ENCODE measurements at places on chromosomes 3 and 15.
A peak's percentile ranks its signal among the peaks of the same experiment; 100 is the strongest.

GRCh38 chr3:183073839-183074238 is 25.5 kb downstream of the MCCC1 start:
- DNase-seq = no peak

GRCh38 chr3:16369276-16369675 is 104.3 kb downstream of the OXNAD1 start:
- no peak for DNase-seq

DNA sequence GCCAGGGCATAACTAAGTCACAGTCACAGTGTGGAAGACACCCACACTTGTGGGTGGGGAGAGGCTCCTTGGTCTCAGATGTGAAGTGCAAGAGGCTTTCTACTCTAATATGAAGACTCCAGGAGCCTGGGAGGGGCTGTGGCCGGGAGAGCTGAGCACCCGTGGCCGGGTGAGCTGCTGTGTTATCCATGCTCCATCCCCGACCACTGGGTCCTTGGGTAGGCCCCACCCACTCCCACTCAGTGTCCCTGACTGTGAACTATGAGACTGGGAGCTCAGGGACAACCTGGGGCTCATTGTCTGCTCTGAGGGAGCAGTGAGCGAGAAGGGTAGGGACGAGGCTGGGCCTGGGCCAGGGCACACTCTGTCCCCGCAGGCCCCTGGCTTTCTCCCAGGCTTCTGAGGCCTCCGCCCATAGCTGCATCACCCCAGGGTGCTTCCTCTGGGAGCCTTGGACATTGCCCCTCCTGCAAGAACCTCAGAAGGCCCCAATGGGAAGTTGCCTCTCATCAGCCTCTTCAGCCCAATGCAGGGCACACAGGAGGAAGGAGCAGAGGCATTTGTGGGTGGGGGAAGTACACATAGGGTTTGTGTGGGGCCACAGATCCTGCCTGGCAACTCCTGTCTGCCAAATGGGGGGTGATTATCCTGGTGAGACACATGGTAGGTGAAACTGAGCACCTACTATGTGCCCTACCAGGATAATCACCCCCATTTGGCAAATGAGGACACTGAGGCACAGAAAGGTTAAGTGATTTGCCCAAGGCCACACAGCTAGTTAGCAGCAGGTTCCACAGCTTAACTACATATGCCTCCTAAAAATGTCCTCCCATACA is 2.4 kb downstream of the ANPEP start:
- DNase-seq = no peak

GRCh38 chr3:21055015-21055414 is 696.0 kb downstream of the ZNF385D start:
- no peak for DNase-seq

GRCh38 chr3:190762801-190763200 is 99.7 kb downstream of the GMNC start:
- DNase-seq = no peak

- DNase-seq = no peak
These were observed 86.7 kb upstream of the SNRPA1 start for GRCh38 chr15:101381671-101382212.

- DNase-seq = no peak
These were observed at the start of gene ARPIN for GRCh38 chr15:89912674-89913396. Gene ARPIN (minus strand): TSS chr15:89912952. CDS start chr15:89912835, 117 bp downstream.

- no peak for DNase-seq
These were observed 55.4 kb downstream of the EOMES start for GRCh38 chr3:27666708-27667107.

- DNase-seq = no peak
These were observed 466.7 kb downstream of the ERC2 start for GRCh38 chr3:56001537-56001936.

- no peak for DNase-seq
These were observed 5.5 kb upstream of the CLN6 start for GRCh38 chr15:68235022-68235421.

GRCh38 chr15:42581272-42581730 is 5.9 kb downstream of the STARD9 start:
- DNase-seq = peak; percentile 75

- DNase-seq = no peak
These were observed 68.0 kb upstream of the AP4E1 start for GRCh38 chr15:50840520-50840919.

GRCh38 chr3:195036574-195036973 is 234.4 kb downstream of the XXYLT1 start:
- DNase-seq = no peak

GRCh38 chr15:37007301-37007700 is 93.0 kb downstream of the MEIS2 start:
- DNase-seq = no peak

GRCh38 chr3:37762698-37763097 is 99.0 kb upstream of the CTDSPL start:
- DNase-seq = no peak

DNA sequence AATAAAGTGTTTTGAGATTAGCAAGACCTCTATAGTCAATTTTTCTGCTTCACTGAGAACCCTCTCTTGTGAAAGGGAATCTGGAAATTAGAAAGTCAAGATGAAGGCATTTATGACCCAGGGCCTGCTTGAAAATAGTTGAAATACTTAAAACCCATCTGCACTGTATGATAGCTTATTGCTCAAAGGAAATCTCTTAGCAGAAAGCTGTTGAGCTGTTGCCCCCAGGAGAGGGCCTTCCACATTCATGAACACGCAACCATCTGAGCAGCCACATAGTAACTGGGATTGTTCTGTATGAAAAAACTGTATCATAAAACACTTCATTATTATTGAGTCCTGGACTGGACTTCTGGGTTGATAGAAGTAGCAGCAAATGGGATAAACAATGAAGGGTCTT is 106.4 kb upstream of the PTX3 start:
- no peak for DNase-seq

GRCh38 chr3:53196575-53197407 is 35.8 kb downstream of the PRKCD start:
- peak; percentile 30 for DNase-seq

GRCh38 chr15:25844981-25845680 is 18.0 kb downstream of the ATP10A start:
- DNase-seq = no peak

DNA sequence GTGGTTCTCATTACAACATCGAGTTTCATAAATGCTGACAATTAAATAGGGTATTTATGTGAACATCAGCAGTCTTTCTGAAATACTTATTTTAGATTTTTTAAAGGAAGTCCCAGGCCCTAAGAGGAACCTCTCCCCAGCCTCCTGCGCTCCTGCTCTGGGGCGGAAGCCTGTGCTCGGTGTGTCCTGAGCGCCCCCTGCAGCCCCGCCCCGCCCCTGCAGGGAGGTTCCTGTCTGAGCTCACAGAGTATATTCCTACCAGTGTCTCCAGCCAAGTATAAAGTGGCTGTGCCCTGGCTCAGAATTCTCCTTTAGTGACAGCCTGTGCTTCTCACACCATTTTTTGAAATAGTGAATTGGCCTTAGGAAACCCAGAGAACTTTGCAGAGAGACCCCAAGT is 567.9 kb downstream of the GOLGA6L6 start:
- DNase-seq = no peak

GRCh38 chr3:187871204-187871591 is 125.9 kb upstream of the BCL6 start:
- no peak for DNase-seq

DNA sequence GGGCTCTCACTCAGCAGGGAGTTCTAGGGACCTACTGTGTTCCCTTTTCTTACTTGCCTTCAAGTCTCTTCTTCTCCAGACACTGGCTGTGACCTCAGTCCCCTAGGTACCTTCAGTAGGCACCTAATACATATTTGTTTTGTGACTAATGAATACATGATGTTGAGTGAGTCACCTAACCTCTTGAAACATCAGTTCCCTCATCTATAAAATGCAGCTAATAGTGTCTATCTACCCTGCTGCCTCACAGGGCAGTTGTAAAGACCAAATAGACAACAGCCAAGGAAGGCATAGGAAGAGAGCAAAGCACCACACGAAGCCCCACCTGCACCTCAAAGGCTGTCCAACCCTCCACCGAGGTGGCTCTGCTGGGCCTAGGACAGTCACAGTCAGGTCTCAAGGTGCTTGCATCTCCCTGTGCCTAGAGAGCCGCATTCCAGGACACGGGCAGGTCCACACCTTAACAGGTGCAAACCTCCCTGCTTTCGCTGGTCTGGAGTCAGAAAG is 29.1 kb downstream of the DAPK2 start:
- no peak for DNase-seq

GRCh38 chr15:73119478-73119877 is 67.2 kb downstream of the NEO1 start:
- DNase-seq = no peak

GRCh38 chr3:47001731-47002170 is 22.3 kb downstream of the NBEAL2 start:
- DNase-seq = no peak

GRCh38 chr3:196073255-196073753 is 8.6 kb downstream of the TFRC start:
- peak; percentile 83 for DNase-seq

DNA sequence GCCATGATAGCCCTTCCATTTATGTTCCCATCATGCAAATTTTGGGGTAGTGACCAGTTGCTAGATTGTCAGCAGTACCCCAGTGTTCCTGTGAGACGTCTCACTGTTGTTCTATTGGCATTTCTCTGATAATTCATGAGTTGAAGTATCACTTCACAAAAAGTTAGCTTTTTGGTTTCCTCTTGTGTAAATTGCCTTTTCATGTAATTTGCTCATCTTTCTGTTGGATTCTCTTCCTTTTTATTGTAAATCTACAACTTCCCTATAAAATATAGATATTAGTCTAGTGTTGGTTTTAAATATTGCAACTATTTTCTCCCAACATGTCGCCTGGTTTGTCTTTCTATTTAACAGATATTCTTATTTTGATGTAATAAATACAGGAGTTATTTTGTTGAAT is 7.5 kb upstream of the A4GNT start:
- DNase-seq = no peak

- DNase-seq = no peak
These were observed 24.7 kb downstream of the MYO5A start for GRCh38 chr15:52503788-52504496.

DNA sequence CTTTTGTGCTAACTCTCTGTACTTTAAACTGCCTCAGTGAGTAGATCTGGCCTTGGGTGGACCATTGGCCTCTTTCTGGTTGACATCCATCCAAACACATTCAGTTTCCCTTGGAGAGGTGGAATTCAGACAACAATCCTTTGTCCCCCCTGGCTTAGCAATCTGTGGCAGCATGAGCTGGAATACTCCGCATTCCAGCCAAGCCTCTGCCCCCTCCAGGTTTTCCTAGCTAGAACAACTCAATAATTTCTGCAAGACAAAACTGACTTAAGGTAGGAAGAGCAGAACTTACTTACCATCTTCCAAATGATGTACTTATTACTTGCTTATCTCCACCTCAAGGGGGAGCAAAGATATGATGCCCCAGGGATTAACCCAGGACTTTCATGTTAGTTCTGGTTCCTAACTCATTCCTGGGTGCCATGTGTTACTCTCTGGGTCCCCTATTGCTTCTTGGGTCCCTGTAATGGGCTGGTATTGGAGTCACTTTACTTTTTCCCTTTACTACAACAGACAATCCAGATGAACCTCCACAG is 21.8 kb upstream of the IL16 start:
- DNase-seq = no peak

GRCh38 chr3:47761046-47761445 is 20.6 kb downstream of the SMARCC1 start:
- DNase-seq = no peak

DNA sequence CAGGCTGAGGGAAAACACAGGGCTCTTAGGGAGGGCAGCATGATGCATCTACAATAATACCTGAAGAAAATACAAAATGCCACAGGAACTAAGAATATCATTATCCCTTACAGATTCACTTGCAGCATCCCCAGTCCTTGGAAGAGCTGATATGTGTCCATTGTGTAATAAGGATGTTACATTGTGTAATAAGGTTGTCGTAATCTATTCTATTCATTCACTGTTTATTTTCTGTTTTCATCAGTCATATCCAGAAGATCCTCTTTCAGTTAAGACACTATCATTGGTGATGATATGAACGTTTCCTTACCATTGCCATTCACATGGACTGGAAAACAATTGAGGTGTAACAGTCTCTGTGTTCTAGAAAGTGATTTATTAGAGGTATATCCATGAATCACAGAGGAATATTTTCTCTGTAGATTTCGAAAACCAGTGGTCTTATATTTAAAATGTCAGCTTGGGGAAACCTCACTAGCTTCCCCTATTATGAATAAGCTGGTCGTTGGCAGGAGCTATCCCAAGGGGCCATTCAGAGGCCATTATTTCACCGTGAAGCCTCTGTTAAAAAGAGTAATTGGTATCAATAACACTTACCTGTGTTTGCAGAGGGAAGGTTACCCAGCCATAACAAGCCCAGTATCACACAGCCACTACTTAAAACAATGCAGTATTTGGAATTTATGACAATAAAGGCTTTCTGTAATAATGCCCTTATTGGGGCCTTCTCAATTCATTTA is 241.1 kb downstream of the ZNF385D start:
- no peak for DNase-seq

DNA sequence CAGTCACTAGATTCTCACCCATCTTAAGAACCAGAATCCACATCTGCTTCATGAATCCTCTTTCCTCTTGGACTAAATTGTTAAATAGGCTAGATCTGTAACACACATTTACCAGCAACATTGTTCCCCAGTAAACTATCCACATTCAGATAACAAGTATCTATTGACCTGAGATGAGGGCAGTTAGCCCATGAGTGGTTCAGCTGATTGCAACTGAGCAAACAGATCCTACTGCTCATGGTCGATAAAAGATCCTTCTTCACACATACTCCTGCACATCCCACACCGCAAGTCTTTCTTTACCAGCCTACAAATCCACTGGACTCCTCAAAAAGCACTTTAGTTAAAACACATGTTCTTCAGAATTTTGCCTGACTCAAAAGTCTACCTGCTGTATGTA is 59.2 kb downstream of the UACA start:
- DNase-seq = no peak

DNA sequence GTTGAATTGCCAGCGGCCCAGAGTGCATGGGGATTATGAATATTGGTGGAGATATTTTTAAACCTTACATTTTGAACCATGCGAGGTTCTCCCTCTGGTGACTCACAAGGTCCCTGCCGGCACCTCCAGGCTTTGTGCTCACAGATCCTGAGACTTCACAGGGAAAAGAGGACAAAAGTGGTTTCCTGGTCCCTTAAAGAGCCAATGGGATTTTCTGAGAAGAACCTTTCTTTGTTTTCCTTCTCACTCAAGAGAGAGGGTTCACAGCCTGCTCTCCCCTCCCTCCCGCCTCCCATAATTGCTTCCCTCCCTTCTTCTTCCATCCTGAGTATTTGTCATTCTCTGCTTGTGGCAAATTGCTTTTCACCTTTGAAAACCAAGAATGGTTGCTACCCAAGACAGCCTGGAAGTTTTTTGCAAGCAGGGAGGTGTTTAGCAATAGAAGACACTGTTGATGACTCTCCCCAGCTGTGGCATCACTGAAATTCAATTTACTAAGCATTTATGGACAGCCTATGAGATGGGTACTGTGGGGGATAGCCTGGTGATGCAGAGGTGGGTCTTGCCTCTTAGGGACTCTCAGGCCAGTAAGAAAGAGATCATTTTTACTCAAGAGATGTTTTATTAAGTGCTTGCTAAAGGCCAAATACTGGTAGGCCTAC is 76.6 kb downstream of the CPN2 start:
- DNase-seq = no peak

- no peak for DNase-seq
These were observed 76.2 kb downstream of the IMPG2 start for GRCh38 chr3:101244212-101244575.

Data from CD4-positive, alpha-beta T cell treated with Interleukin-15 for 4 hours (primary cell).